Fibroblast of skin of right quadriceps (primary cell): ENCODE measurements at places on chromosomes 7 and 10.

GRCh38 chr7:142718313-142718712 is 31.0 kb upstream of the PRSS1 start:
- no peak for DNase-seq

GRCh38 chr10:52221923-52222322 is 92.2 kb upstream of the DKK1 start:
- DNase-seq: no peak

- no peak for DNase-seq
Observed at GRCh38 chr10:7526017-7526400, 115.2 kb upstream of the SFMBT2 start.

- no peak for DNase-seq
Observed at GRCh38 chr10:88702848-88703597, 3.0 kb upstream of the LIPK start.

GRCh38 chr7:5214236-5214635 is 24.2 kb downstream of the WIPI2 start:
- DNase-seq: no peak

- peak; percentile 15 for DNase-seq
Observed at GRCh38 chr7:2956526-2957368, 86.9 kb downstream of the CARD11 start.

DNA sequence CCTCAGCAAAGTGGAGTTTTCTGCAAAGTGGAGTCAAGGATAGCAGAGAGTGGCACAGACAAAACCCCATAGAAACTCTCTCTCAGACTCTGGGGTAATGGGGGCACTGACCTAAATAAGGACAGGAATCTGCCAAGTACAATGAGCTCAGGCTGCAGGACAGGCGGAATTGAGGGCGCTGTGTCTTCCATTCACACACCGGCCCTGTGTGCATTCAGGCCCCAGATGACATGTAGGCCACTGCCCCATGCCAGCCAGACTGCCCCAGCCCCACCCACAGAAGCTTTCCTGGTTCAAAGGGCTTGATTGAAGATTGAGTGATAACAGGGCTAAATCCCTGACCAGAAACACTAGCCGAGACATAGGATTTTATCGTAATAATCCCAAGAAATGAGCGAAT is 52.7 kb downstream of the EEPD1 start:
- no peak for DNase-seq
